ENCODE measurements at places on chromosomes 5 and 9.

DNA sequence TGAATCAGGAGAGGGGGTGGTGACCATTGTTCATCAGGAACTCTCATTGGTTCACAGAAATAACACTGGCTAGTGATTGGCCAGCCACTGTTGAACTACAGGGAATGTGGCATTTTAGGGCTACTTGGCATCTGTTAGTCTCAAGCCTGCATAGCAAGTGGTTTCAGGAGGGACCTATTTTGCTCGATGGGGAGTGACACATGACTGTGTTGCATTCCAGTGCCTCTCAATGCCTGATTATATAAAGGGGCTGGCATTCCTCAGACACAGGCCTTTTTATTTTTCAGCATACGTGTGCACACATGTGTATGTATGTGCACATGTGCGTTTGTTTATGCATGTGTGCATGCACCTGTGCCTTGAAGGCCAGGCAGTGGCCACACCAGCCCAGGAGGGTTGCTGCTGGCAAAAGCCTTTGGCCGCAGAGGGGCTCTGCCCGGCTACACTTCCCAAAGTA, 23.2 kb downstream of the FGD3 start:
- no peak for DNase-seq

DNA sequence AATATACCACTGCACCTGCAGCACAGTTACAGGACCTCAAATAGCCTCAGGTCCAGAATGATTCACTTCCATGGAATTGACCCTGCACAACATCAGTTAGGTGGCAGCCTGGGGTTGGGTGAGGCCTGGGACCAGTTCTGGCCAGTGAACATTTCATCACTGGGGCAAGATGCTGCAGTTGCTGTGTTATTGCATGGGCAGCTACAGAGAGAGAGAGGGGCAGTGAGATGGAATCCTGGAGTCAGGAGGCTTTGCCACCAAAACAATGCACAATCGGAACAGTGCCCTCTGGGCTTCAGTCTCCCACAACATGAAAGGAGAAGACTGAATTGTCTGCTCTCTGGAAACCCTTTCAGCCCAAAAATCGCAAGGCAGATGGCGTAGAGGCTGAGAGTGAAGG, 51.8 kb downstream of the SH3TC2 start:
- DNase-seq, result no peak

DNA sequence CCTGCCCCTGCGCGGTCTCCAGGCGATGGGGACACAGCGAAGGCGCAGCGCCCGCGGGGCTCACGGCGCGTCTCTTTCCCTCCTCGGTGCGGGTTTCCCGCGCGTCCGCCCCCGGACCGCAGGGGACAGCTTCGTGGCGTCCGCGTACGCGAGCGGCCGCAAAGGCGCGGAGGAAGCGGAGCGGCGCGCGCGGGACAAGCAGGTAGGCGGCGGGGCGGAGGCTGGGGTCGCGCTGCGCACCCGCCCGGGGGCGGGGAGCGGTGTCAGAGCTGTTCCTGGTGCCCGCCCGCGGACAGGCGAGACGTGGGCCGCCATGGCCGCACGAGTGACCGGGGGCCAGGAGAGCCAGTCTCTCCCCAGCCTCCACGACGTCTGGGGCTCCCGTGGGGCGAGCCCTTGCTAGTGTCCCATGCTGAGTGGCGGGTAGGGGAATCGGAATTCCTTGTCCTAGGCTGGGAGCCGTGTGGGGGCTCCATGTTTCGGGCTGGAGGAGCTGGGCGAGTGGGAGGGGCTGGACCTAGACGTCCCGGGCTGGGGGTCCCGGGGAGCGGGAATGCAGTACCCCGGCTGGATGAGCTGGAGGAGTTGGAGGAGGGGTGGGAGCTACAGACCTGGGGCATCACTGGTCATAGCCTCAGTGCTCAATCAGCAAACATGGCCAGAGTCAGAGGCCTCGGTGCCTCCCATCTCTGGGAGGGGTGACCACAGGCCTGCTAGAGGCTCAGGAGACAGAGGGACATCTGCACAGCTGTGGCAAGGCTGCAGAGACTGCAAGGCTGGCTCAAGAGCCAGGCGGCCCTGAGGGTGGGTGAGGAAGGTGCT, 968 bp downstream of the NKD2 start:
- no peak for DNase-seq

DNA sequence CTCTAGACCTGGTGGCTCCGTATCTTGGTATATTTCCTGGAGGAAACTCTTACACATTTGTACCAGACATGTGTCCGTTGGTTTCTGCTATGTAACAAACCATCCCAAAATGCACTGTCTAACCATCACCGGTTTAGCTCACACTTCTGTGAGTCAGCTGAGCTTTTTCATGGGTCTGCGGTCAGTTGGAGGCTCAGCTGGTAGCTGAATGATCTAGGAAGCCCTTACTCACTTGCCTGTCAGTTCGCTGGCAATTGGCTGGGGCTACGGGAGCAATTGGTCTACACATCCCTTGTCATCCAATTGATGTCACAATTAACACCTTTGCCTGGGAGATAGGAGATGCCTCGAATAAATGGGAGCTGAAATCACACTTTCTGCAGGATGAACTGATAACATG, 11.6 kb upstream of the WHRN start:
- DNase-seq, result no peak

DNA sequence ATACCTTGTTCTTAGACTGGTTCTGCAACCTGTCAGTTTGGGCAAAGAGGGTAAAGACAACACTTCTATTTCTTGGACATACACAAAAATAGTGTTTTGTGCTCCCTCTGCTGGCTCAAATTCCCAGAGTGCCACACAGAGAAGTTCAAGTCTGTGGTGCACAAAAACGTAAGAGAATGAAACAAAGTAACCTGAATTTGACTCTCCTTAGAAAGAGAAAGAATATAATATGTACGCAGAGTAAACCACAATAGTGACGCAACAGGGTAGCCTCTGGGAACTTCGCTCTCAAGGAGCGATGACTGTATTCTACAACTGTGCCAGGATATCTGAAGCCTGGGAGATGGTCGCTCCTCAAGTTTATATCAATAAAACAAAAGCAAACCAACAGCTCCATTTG, 18.5 kb downstream of the DDX31 start:
- no peak for DNase-seq

GRCh38 chr5:55702598-55703345, 9.4 kb downstream of the SLC38A9 start:
- no peak for DNase-seq

GRCh38 chr5:143031781-143032580, 261.8 kb downstream of the ARHGAP26 start:
- no peak for DNase-seq

DNA sequence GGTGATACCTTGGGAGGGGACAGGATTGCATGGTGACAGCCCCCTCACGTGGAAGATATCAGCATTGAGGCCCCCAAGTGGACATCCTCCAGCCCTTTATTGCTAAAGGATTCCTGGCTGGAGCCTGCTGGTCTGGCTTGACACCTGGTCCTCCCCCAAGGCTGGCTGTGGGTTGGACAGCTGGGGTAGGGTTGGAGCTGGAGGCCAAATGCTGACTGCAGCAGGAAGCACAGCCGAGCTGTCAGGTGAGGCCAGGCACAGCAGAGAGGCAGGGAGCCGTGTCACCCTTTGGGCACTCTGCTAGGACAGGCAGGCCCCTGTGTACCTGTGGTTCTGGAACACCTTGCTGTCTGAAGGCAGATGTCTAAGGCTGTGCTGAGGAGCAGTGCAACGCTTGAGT, 2.2 kb downstream of the CACFD1 start:
- no peak for DNase-seq

GRCh38 chr5:115325296-115325959, 29.0 kb upstream of the CCDC112 start:
- no peak for DNase-seq

- no peak for DNase-seq
These were observed 783 bp upstream of the ZFR start for GRCh38 chr5:32445287-32445758.

GRCh38 chr9:122015170-122015821, 77.8 kb downstream of the TTLL11 start:
- DNase-seq, result no peak

GRCh38 chr5:59533730-59534108, 359.8 kb downstream of the PDE4D start:
- no peak for DNase-seq
